Breast epithelium (tissue), 4 donors: ENCODE measurements at places on chromosomes 12 and 14. TPM values are rescaled to one million over a fixed set of nuclear protein-coding genes. Genes with fewer than 3 reads are reported as not detected.

GRCh38 chr12:104219908-104220404 lies 4.4 kb downstream of the TXNRD1 start:
- DNase-seq: no peak

IL23A gene
- not detected for total RNA-seq

FOXA1 gene
- 80.6 TPM for total RNA-seq

DNA sequence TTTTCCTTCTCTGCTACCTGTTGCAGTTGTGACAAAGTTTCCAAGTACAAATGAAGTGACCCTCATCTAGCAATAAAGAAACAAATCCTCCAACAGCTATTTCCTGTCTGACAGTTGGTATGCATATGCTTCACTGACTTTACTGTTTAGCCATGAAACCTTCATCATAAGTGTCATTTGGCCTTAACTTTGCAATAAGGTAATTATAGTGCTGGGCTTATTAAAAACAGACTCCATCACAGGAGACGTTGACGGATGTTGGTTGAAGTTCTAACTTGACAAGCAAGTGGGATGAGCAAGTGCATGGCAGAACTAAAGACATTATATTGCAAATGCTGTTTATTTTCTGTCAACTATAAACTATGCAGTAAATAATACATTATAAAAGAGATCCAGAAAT lies 425.2 kb downstream of the RPS29 start:
- DNase-seq: no peak

CATSPERB gene
- total RNA-seq: 16.1 TPM

DNA sequence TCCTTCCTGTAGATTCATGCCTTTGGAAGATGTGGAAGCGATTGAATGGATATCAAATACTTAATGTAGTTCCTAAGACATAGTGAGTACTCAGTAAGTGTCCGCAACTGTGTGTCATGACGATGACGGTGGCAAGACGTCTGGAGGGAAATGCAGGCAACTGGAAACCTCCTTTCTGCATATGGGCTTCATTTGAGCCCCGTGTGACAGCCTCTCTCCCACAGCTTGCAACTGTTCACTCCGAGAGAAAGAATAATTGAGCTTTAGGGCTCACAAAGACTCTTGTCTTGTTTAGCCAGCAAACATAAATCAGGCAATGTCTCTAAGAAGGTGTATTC lies 6.9 kb downstream of the CFAP251 start:
- DNase-seq: no peak

DNA sequence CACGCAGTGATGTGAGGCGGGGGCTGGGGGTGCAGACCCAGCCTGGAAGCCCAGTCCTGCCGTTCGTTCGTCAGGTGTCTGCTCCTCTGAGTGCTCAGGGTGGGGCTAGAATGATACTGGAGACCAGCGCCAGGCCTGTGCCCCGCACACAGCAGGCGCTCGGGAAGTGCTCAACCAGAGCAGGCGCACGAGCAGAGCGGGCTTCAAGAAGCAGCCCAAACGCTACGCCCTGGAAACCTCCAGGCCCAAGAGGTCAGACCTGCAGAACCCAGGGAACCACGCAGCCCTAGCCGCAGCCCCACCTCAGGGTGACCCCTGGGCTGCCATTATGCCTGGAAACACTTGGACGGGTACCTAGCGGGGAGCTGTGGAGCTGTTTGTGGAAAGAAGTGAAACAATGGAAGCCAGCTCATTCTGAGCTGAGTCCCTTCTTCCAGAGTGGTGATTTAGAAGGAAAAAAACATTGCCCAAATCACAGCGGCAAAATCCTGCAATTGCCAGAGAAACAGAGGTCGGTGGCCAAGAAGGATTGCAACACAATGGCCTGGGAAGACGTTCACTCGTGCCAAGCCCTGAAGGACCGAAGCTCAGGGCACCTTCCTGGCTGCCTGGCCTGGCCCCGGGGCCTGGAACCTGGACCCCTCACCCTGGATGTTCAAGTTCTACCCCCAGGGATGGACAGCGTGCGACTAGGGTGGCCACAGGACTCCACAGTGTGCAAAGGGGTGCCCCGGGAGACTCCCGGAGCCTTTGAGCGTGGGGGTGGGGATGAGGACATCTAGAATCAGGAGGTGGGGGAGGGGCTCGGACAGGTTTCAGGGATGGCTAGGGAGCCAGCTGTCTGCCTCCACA lies 40.4 kb upstream of the DIO3 start:
- DNase-seq: peak; percentile 55

GRCh38 chr14:58298477-58299400 lies at the start of gene ARID4A:
Gene ARID4A (plus strand): TSS chr14:58298555. CDS start chr14:58299855, 1,300 bp downstream.
- peak; percentile 83 for DNase-seq

DNA sequence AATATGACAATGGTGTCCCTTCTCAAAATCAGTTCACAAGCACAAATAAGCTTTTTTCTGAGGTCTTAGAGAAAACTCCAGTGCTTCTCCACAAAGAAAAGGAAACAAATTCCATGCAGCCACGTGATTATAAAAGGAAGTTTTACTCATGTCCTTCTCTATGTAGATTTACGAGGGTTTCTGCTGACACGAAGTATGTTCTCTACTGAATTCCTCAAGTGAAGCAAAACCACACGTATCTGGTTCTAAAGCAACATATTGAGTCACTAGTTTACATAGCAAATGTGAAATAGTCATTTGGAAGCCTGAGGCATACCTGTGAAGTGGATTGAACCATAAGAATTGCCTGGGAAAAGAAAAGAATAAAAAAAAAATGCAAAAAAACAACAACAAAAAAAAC lies 31.9 kb downstream of the BMP4 start:
- no peak for DNase-seq

- DNase-seq: no peak
These were observed 17.1 kb upstream of the AKAP6 start for GRCh38 chr14:32312010-32312331.

DNA sequence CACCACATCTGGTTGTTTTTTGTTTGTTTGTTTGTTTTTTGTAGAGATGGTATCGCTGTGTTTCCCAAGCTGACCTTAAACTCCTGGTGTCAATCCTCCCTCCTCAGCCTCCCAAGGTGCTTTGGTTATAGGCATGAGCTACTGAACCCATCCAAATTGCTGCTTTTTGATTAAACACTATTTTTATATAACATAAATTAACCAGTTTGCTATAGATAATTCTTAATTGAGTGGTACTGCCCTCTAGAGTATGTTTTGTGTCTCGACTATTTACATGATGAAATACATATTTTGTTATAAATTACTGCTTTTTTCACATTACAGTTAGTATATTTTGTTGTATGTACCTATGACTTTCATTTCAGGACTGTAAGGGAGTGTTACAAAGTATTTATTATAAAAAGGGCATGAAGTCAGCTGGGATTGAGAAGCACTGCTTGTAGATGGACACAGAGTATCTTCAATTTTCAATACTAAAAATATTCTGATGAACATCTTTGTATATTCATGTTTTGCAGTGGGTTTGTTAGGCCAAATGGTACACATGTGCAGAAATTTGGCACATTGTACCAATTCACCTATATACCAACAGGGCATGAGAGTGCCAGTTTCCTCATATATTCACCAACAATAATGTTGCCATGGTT lies 14.9 kb upstream of the SCAF11 start:
- DNase-seq: no peak

STYK1 gene
- total RNA-seq: 4.9 TPM

PLEKHD1 gene
- total RNA-seq: 2.0 TPM

OTX2 gene
- total RNA-seq: not detected

DNA sequence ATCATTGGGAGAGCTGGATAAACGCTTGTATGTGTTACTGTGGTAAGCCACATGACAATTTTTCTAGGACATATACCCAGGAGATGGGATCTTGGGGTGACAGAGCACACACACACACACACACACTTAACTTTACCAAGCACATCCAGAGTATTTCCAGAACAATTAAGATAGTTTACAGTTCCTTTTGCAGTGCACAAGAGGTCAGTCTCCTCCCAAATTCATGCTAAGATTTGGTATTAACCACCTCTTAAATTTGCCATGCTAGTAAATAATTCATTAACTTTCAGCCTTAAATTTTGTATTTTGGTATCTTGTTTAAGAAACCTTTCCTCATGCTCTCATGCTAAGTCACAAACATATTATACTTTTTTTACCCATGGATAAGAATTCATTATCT lies 33.9 kb upstream of the LIMA1 start:
- DNase-seq: no peak

GRCh38 chr12:104464899-104465298 lies 8.2 kb downstream of the CHST11 start:
- DNase-seq: no peak

SLC38A2 gene
- 424 TPM for total RNA-seq

DNA sequence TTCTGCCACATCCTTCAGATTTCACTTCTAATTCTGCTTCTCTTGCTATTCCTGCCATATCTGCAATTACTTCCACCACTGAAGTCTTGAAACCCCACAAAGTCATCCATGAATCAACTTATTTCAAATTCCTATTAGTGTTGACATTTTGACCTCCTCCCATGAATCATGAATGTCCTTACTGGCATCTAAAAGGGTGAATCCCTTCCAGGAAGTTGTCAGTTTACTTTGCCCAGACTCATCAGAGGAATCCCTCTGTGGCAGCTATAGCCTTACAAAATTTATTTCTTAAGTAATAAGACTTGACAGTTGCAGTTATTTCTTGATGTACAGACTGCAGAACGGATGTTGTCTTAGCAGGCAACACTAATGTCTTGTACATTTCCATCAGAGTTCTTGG lies 162.9 kb downstream of the PCNX1 start:
- no peak for DNase-seq

GRCh38 chr12:8996682-8997405 lies 7.5 kb downstream of the KLRG1 start:
- DNase-seq: no peak

DNA sequence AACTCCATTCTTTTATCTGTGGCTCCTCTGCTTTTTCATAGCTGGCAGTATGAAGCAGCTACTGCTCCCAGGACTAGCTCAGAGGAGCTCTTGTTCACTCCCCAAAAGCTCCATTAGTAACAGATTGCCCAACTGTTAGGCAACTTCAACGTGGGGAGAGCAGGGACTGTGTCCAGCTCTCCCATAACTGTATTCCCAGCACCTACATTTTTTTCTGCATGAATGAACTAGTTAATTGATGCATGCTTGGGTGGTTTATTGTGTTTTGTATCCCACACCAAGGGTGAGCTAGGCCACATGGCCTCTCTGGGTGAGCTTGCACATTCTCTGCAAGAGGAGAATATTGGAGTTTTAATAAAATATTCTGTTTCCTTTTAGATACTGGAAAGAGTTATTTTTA lies 15.2 kb downstream of the STON2 start:
- DNase-seq: no peak

FKBP11 gene
- 3.7 TPM for total RNA-seq

DPPA3 gene
- total RNA-seq: not detected

NYNRIN gene
- total RNA-seq: 8.2 TPM

GRCh38 chr12:93299262-93299846 lies 78.4 kb upstream of the NUDT4 start:
- DNase-seq: no peak

- DNase-seq: no peak
These were observed 11.2 kb downstream of the MOK start for GRCh38 chr14:102293781-102294180.

DNA sequence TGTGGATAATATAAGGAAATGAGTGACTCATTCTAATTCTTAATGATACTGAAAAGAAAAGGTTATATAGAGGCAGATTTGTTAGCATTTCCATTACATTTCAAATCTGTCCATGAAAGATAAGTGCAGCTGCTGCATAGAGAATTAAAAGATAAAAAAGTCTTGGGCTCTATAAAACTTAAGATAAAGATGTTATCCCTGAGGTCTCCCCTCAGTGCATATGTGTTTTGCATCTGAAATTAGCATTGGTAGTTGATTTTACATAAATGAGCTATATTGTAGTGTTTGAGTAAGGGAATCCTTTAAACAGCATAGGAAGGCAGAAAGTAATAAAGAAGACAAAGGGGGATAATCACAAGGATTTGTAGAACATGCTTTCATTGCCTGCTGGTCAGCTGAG lies 206.2 kb downstream of the FSCB start:
- no peak for DNase-seq

GRCh38 chr14:98503086-98503815 lies 768.7 kb downstream of the BCL11B start:
- DNase-seq: no peak

GRCh38 chr12:47868552-47869031 lies 36.2 kb downstream of the VDR start:
- DNase-seq: no peak

GRCh38 chr12:29616664-29617406 lies 119.3 kb upstream of the OVCH1 start:
- DNase-seq: no peak

ADCY4 gene
- 13.8 TPM for total RNA-seq

DNA sequence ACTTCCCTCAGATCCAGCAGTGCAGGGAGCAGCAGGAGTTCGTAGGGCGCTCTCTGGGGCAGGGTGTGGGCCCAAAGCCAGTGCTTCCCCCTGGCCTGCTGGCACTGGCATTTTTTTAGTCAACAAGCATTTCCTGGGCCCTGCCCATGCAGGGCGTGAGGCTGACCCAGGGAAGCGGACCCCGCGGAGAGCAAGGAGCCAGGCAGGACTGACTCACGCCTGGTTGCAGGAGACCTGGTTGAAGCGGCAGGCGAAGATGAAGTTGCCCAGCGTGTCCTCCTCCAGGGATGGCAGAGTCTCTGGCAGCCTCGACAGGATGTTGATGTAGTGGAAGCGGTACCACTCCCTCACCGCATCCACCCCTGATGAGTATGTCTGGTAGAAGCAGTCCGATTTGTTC lies 13.5 kb downstream of the SCNN1A start:
- DNase-seq: no peak

DNA sequence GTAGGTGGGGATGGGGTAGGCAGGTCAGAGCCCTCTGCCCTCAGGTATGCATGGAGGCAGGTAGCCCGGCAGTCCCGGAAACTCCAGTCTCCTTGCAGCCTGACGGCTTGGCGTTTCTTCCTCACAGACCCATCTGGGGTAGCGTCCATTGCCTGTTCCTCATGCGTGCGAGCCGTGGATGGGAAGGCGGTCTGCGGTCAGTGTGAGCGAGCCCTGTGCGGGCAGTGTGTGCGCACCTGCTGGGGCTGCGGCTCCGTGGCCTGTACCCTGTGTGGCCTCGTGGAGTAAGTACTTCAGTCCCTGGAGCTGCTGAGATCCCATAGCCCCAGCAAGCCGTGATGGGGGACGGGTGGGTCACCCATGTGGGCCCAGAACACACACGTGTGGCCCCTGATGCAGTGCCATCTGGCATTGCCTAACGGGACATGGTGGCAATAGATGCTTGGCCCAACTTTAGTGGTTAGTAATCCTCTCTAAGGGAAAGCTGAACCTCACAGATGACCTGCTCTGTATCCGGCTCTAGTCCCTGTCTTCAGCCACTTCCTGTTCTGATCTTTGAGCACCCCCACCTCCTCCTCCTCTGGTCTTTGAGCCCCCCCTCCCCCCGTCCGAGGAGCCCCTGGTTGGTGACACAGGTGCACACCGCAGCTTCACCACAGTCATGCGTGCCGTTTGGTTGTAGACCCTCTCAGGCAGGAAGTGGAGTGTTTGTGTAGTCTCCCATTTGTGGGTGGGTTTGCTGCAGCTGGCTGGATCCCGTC lies 3.7 kb downstream of the SIVA1 start:
- no peak for DNase-seq

GRCh38 chr14:51458563-51458955 lies 193.2 kb upstream of the FRMD6 start:
- DNase-seq: no peak

- DNase-seq: no peak
These were observed 17.5 kb upstream of the GPR132 start for GRCh38 chr14:105082703-105083102.

OVCH1 gene
- total RNA-seq: 0.44 TPM
